Astrocyte (in vitro differentiated cells and primary cell): ENCODE measurements at places on chromosomes 5 and 9. TPM values are rescaled to one million over a fixed set of nuclear protein-coding genes. Genes with fewer than 3 reads are reported as not detected.

DNA sequence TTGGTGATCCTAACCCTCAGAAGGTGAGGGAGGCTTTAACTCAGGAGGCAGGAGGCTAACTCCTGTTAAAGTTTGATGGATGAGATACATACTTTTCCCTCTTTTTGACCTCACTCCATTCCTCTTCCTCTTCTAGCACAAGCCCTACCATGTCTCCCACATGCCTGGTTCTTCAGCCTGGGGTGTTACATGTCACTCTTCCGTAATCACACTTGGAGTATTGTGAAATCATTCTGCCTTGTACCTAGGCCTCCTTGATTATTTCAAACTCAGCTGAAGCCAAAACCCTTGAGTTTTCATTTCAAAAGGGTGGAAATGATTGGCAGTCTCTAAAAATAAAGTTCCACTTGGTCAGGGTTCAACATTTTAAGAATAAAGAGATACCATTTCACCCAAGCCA, 1.8 kb downstream of the PLAC8L1 start:
- H3K4me3 ChIP-seq, result no peak overlapping the region
- no peak for DNase-seq
- no peak overlapping the region for H3K27ac ChIP-seq
- H3K36me3 ChIP-seq, result no peaks in the 10 kb centered on the region
- H3K4me1 ChIP-seq, result no peaks in the 10 kb centered on the region

The SPEF2 gene
- 3.4 and 3.9 TPM in 2 replicates for total RNA-seq

DNA sequence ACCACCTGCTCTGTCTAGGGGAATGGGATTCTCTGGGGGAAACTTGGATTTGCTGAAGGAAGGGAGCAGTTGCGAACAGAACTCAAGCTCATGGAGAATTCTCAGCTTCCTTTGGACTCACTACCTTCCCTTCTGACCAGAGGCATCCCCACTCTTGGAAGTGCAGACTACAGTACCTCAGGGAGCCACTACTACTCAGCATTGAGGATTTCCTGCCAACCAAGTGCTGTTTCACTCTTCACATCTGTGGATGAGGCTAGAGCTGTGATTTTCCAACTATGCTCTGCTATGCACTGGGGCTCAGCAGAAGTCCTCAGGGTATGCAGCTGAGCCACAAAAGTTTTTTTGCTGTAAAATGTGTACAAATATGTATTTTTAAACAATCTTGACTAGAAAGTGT, 43.9 kb downstream of the MACROH2A1 start:
- H3K27ac ChIP-seq, result no peak overlapping the region
- peaks cover 33% of the 10 kb centered on the region for H3K36me3 ChIP-seq
- H3K4me1 ChIP-seq, result peaks cover 36% of the 10 kb centered on the region
- H3K4me3 ChIP-seq, result no peak overlapping the region
- no peaks in the 10 kb centered on the region for H3K27me3 ChIP-seq

GRCh38 chr5:141084487-141084989, 9.9 kb upstream of the PCDHB2 start:
- H3K36me3 ChIP-seq, result no peaks in the 10 kb centered on the region
- DNase-seq, result peak; percentile 11
- H3K4me3 ChIP-seq, result peak overlapping the region; percentile 25
- no peak overlapping the region for H3K27ac ChIP-seq
- no peaks in the 10 kb centered on the region for H3K4me1 ChIP-seq
- H3K27me3 ChIP-seq, result no peaks in the 10 kb centered on the region

GRCh38 chr9:34651876-34652601, at the start of gene IL11RA:
TSS of gene IL11RA (plus strand) at chr9:34652185. CDS start at chr9:34655218, 3,033 bp downstream.
- H3K36me3 ChIP-seq, result no peaks in the 10 kb centered on the region
- H3K4me1 ChIP-seq, result peaks cover 32% of the 10 kb centered on the region
- H3K27ac ChIP-seq, result peak within 1 kb of the TSS; percentile 6

- H3K36me3 ChIP-seq, result no peaks in the 10 kb centered on the region
- peak; percentile 96 for DNase-seq
- H3K4me1 ChIP-seq, result peaks cover 20% of the 10 kb centered on the region
- peak overlapping the region; percentile 54 for H3K27ac ChIP-seq
- H3K4me3 ChIP-seq, result no peak overlapping the region
Measured at GRCh38 chr5:111550282-111551020, 38.1 kb upstream of the STARD4 start.

DNA sequence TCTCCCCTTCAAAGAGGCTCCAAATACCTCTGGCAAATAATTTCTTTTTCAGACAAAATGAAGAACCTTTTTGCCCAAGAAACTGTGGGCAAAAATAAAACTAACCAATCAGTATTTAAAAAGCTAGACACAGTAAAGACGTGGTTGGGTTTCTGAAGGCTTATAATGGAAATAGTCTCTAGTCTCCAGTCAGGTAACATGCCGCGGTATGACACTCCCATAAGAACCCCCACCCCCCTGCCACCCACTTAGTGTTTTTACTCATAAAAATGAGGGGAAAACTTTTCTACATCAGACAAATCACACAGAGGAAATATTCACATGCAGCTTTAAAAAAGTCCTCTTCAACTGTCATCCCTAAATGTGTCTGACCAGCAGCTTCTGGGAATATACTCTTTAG, 105.3 kb downstream of the THBS4 start:
- no peak overlapping the region for H3K4me3 ChIP-seq
- DNase-seq, result no peak
- H3K27ac ChIP-seq, result no peak overlapping the region
- H3K27me3 ChIP-seq, result no peaks in the 10 kb centered on the region
- H3K36me3 ChIP-seq, result no peaks in the 10 kb centered on the region

DNA sequence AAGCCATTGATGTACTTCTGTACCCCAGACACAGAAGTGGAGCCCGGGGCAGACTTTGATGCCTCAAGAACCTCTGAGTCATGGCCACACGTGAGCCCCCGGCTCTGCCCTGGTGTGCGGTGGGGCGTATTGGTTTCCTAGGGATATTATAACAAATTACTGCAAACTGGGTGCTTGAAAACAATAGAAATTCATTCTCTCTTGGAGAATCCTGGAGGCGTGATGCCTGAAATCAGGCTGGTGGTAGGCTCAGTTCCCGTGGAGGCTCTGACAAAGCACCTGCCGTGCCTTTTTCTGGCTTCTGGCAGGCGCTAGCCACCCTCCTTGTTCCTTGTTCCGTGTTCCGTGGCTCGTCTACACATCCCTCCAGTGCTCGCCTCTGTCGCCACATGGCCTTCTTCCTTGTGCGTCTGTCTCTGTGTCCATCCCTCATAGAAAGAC, 24.2 kb downstream of the NEK6 start:
- H3K27ac ChIP-seq, result peak overlapping the region; percentile 91
- no peaks in the 10 kb centered on the region for H3K36me3 ChIP-seq
- no peaks in the 10 kb centered on the region for H3K27me3 ChIP-seq
- peak; percentile 83 for DNase-seq
- peaks cover 84% of the 10 kb centered on the region for H3K4me1 ChIP-seq
- no peak overlapping the region for H3K4me3 ChIP-seq

DNA sequence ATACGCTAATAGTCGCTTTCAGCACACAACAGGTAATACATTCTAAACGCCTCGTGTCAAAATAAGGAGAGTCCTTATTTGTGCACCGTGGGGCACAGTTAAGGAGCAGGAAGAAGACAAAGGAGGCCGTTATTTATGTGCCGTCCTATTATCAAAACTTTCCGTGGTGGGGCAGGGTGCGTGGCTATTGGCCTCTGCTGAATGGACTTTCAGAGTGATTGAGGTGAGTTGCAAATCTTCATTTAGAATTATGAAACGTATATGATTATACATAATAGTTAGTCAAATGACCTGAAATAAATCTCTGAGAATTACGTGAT, 833 bp downstream of the C5orf24 start:
- H3K36me3 ChIP-seq, result peaks cover 4% of the 10 kb centered on the region
- peak overlapping the region; percentile 87 for H3K27ac ChIP-seq
- peak overlapping the region; percentile 80 for H3K4me3 ChIP-seq
- peak; percentile 8 for DNase-seq

DNA sequence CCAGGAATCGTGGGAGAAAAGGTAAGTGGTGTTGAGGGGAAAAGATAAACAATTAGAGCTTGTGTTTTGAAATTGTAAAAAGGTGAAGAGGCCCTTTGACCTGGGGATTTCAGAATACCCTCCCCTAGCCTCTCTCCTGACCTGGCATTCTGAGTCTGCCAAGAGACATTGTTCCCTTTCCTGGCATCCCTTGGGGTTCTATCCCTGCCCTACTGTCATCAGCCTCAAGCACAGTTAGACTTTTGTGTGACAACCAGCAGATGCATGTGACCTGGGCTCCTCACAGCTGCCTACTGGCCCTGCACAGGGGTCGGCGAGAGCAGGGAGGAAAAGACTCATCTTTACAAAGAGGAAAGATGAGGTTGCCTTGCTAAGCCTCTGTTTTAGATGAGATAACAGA, 72.2 kb upstream of the ORM1 start:
- no peaks in the 10 kb centered on the region for H3K27me3 ChIP-seq
- no peak overlapping the region for H3K27ac ChIP-seq
- H3K4me3 ChIP-seq, result no peak overlapping the region
- peaks cover 9% of the 10 kb centered on the region for H3K4me1 ChIP-seq

- no peaks in the 10 kb centered on the region for H3K27me3 ChIP-seq
- no peaks in the 10 kb centered on the region for H3K36me3 ChIP-seq
- H3K4me3 ChIP-seq, result no peak overlapping the region
- H3K4me1 ChIP-seq, result peaks cover 7% of the 10 kb centered on the region
- DNase-seq, result no peak
Measured at GRCh38 chr9:137316012-137316981, 14.2 kb upstream of the NRARP start.

- H3K4me1 ChIP-seq, result peaks cover 14% of the 10 kb centered on the region
- no peak overlapping the region for H3K27ac ChIP-seq
- H3K4me3 ChIP-seq, result no peak overlapping the region
Measured at GRCh38 chr5:57600321-57600720, 117.7 kb upstream of the ACTBL2 start.

The KCNV2 gene
- total RNA-seq, result not detected in 2 replicates

DNA sequence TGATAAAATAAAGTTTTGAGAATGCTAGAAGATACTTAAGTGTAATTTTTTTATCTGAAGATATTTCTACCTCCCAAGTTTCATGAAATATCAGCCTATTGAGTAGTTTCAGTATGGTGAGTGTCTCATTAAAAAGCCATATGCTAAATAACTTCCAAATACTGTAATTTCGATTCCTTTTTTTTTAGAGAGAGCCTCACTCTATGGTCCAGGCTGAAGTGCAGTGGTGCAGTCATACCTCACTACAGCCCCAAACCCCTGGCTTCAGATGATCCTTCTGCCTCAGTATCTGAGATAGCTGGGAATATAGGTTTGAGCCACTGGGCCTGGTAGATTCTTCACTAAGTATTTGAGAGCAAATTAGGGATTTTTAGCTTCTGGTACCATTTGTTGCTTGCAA, 24.5 kb downstream of the CDC42SE2 start:
- no peak overlapping the region for H3K27ac ChIP-seq
- H3K4me3 ChIP-seq, result no peak overlapping the region
- no peaks in the 10 kb centered on the region for H3K27me3 ChIP-seq
- no peaks in the 10 kb centered on the region for H3K36me3 ChIP-seq
- DNase-seq, result no peak
- H3K4me1 ChIP-seq, result no peaks in the 10 kb centered on the region

The CDKN2B-AS1 gene
- total RNA-seq, result 2.3 TPM in 2 replicates

The PPP1R2B gene
- total RNA-seq, result not detected in 2 replicates

The REEP2 gene
- 16.0 and 17.2 TPM in 2 replicates for total RNA-seq

- no peaks in the 10 kb centered on the region for H3K27me3 ChIP-seq
- DNase-seq, result no peak
- no peak overlapping the region for H3K27ac ChIP-seq
- H3K4me1 ChIP-seq, result peaks cover 14% of the 10 kb centered on the region
- no peak overlapping the region for H3K4me3 ChIP-seq
- H3K36me3 ChIP-seq, result no peaks in the 10 kb centered on the region
Measured at GRCh38 chr9:19180991-19181390, 49.5 kb upstream of the DENND4C start.

DNA sequence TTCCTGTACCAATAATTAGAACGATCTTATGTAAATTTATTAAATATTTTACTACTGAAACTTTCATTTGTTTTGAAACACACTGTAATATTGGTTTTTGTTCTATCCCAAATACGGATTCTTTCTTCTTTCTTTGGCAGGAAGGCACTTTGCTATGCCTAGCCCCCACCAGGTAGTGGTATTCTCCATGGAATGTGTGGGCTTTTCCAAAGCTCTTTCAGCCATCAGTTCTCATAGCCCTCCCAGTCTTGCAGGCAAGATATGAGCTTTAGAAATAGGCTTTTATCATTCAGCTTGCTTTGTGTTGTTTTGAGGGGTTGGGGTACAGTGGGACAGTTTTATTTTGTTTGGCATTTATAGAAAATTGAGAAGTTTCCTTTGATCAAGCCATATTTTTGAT, 107.5 kb downstream of the DMXL1 start:
- no peak overlapping the region for H3K27ac ChIP-seq
- H3K4me1 ChIP-seq, result no peaks in the 10 kb centered on the region
- no peak overlapping the region for H3K4me3 ChIP-seq
- no peaks in the 10 kb centered on the region for H3K27me3 ChIP-seq
- no peak for DNase-seq

DNA sequence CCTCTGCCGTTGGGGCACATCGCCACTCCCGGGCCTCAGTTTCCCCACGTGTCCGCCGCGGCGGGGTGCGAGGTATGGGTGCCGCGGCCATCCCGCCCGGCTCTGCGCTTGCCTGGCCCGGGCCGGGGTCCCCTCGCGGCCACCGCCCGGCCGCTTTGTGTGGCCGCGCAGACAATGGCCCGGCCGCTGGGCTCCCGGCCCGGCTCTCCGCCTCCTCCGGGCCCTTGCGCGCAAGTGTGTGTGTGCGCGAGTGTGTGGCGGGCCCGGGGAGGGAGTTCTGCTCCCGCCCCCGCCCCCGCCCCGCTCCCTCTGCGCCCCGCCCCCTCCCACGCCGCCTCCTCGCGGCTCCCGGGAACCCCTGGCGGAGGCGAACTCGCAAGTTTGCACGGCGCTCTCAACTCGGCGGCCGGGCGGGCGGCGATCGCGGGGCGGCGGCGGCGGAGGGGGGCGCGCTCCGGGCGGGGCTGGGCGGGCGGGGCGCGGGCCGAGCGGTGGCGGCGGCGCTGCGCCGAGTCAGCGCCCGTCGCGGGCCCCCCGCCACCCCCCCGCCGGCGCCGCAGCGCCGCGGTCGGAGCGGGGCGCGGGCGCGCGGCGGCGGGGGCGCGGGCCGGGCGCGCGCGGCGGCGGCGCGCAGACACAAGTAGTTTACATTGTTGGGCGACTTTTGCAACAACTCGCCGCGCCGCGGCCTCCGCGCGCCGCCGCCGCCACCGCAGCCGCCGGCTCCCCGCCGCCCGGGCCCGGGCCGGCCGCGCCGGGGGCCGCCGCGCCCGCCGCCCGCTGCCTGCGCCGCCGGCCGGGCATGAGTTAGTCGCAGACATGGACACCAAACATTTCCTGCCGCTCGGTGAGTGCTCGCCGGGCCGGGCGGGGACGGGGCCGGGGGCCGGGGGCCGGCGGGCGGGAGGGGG, at the start of gene RXRA:
Gene RXRA (plus strand): TSS at position 643 of the 911 bp plus-strand sequence. CDS start 177 bp downstream, at position 820.
- H3K36me3 ChIP-seq, result no peaks in the 10 kb centered on the region
- peak within 1 kb of the TSS; percentile 87 for H3K27ac ChIP-seq
- H3K27me3 ChIP-seq, result no peaks in the 10 kb centered on the region
- H3K4me1 ChIP-seq, result peaks cover 44% of the 10 kb centered on the region

- H3K4me1 ChIP-seq, result no peaks in the 10 kb centered on the region
- H3K27ac ChIP-seq, result no peak overlapping the region
- H3K4me3 ChIP-seq, result no peak overlapping the region
Measured at GRCh38 chr5:119179857-119180641, 109.2 kb downstream of the DMXL1 start.

The C5orf46 gene
- total RNA-seq, result 22.6 and 32.3 TPM in 2 replicates

DNA sequence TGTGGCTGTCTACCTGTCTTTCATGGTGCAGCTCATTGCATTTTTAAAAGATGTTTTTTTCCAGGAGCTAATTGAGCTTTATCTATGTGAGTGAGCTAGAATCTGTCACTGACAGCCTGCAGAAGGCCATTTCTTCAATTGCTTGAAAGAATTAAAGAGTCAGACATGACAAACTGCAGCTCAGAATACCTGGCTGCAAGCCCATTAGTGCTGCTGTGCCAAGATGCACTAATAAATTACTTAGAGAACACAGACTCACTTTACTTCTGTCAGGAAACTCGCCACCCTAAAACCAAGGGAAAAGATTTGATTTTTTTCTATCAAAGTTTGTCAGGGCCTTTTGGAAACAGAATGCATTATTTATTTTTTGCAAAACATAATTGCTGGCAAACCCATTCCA, 368.3 kb downstream of the CAAP1 start:
- DNase-seq, result no peak
- no peak overlapping the region for H3K27ac ChIP-seq
- no peaks in the 10 kb centered on the region for H3K27me3 ChIP-seq
